Activated CD8-positive, alpha-beta memory T cell treated with anti-CD3 and anti-CD28 coated beads, Interleukin-2, amount 10 ng/mL, durations not matched to agents 7 days and 5 days (primary cell): ENCODE measurements at places on chromosomes 16 and 17. TPM values are rescaled to one million over a fixed set of nuclear protein-coding genes. Genes with fewer than 3 reads are reported as not detected.

MYH13 gene
- total RNA-seq: not detected

- DNase-seq: no peak
Observed at GRCh38 chr17:58918884-58919283, 163.2 kb downstream of the PPM1E start.

DNA sequence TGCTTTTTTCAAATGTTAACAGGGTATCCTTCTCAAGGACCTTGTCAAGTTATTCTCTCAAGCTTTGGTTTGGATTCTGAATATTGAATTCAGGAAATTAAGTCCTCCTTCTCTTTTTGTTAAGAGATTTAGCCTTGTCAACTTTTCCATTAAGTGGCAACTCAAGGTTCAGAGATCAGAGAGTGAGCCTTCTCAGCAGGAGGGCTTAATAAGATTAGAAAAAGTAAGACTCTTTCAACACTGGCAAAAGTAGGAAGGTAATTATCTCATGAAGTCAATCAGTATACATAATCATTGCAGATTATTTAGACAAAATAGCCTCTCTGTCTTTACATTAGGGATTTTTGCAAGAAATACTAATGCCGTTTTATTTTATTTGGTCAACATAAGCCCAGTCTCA, 330.7 kb downstream of the KIF2B start:
- no peak for DNase-seq

DNA sequence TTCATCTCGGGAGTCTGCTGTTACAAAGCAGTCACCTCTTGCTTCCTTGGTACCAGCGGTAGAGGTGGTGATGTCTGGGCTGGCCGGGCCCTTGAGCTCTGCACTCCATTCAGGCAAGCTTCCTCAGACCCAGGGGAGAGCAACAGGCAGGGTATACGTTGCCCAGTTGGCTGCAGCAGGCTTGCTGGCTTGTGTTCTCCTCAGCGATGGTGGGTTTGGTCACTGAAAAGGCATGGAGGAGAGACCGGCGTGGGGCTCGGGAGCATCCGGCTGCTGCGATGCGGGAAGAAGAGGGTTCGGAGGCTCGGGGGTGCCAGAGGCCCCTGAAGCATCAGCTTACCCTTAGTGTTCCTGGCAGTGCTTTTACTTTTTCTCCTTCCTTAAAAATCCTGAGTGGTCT, 25.8 kb downstream of the SAP30BP start:
- no peak for DNase-seq

DNA sequence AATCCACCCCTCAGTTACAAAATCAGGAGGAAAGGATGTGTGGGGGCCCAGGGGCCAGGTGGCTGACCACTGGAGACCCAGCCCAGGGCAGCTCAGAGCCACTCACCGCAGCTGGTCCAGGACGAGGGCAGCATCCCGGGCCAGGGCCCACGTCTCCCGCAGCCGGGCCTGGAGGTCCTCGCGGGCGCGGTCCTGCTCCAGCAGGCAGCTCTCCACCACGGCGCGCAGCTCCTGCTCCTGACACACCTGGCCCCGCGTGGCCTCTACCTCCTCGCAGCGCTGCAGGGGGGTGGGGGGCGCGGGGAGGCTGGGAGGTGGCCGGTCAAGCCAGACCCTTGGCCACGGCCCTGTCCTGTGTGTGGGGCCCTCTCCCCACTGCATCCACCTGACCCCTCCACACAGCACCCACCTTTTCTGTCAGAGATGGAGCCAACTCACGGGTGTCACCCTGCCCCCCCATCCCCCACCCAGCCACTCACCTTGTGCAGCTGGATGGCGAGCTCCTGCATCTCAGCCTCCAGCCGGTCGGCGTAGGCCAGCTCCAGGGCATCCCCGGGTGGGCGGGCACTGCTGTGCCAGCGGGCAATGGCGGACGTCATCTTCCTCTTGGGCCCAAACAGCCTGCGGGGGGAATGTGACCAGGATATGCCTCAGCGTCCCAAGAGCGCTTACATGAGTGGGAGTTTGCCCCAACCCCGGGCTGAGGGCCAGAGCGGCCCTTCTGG, 5.1 kb downstream of the NUDT16L1 start:
- peak; percentile 38 for DNase-seq

- no peak for DNase-seq
Observed at GRCh38 chr16:52069866-52070265, 477.1 kb downstream of the TOX3 start.

GRCh38 chr17:75512926-75513640, 2.3 kb downstream of the CASKIN2 start:
- DNase-seq: no peak

DNA sequence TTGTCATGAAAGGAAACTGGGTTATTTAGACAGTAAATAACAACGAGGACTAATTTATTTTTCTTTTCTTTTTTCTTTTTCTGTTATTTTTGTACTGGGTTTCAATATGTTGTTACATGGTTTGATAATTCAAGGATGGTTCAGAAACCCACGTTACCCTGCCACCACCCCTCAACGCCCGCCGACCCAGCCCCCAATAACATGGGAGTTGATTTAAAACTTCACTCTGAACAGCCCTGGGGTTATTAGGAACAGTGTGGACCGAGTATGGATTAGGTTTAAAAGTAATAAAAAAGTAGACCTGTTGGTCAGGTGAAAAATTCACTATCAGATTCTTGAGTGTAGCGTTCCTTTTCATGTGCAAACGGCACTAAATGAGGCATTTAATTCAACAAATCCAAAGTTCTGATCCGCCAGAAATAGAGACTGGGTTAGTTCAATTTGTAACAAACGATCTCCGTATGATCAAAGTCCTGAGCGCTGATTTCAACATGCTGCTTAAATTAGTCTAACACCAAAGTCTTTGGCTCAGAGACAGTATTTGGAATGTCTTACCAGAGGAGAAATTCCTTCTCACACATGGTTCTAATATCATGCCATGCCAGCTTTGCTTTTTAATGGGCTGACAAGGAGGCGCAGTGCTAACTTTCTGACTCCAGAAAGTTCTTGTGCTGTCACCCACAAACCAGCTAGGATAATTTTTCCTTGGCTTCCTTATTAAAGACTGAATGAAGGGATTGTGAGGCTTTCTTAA, 173.1 kb upstream of the IRX3 start:
- DNase-seq: no peak

DNA sequence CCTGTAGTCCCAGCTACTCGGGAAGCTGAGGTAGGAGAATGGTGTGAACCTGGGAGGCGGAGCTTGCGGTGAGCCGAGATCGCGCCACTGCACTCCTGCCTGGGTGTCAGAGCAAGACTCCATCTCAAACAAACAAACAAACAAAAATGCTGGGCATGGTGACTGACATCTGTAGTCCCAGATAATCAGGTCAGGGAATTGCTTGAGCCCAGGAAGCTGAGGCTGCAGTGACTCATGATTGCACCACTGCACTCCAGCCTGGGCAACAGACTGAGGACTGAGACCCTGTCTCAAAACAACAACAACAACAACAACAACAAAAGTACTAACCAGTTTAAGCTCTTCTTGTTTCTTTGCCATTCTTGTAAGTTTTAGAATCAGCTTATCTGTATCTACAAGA, 383.0 kb upstream of the PMFBP1 start:
- no peak for DNase-seq

DNA sequence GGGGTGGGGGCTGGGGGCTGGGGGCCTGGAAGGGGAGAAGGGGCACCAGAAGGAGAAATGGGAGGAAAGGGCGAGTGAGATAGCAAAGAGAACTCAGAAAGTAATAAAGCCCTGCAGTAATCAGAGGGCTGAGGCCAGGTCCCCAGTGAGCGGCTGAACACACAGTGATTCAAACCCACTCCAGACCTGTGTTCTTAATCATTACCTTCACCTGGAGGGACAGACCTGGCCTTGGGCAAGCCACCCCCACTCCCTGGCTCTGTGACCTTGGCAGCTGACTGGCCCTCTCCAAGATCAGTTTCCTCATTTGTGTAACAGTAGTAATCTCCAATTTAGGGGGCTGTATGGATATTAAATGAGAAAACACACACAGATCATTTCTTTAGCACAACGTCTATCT, 150.4 kb downstream of the WWOX start:
- no peak for DNase-seq

DNA sequence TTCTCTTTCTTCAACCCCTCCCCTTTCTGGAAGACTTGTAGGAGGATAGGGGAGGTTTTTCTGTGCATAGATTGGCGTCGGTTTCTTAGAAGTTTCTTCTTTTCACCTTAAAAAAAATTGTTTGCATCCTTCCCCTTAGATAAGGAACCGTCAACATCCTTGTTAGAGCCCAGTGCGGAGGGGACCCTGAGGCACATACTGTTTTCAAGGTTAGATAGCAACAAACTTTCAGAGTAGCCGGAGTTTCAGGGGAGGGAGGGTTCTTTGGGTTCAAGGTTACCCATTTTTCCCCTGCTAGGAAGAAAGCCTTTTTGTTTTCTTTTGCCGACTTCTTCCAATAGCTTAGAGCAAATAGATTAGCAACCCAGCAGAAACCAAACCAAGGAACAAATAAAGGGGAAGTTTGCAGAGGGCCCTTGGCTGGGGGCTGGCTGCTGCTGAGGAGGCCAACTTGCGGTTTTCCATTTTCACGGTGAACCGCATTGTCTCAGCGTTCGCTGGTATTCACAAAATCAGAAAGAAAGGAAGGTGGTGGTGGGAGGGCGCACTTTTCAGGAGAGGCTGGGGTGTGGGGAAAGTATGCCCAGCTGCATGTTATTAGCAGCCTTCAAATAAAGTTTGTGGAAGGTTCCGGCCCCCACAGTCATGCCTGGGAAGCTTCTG, 28.8 kb downstream of the MSI2 start:
- DNase-seq: peak; percentile 78

DNA sequence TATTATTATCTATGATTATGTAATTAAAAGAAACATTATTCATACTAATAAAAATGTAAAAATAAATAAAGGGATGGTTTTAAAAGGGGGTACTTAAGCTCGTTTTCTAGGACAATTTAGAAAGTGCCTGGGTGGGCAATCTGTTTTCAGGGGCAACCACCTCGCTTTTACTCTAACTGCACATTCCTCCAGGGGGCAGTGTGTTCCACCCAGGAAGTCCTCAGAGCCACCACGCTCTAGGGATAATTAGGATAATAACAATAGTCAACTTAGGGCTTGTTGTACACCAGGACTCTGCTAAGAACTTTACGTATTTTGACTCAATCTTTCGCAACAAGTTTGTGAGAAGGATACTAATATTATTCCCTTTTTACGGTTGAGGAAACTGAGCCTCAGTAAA, 396.7 kb upstream of the MAF start:
- no peak for DNase-seq

DNA sequence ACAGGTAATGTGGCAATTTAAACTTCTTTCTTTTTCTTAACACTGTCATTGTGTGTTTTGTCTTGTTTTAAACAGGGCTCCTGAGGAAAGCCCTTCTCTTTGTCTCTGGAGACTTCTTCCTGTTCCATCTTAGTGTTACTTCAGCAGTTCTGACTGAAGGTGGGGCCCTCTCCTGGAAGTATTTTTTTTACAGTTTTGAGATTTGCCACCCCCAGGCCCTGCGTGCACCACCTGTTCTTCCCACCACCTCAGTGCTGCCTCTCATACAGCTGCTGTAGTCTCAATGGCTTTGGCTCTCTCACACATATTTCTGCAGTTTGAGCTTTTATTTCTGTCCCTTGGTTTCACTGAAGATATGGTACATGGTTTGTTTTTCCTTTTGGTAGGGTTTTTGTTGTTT, 52.5 kb upstream of the ALDH3A1 start:
- no peak for DNase-seq
